ENCODE measurements at places on chromosomes 3 and 15.

DNA sequence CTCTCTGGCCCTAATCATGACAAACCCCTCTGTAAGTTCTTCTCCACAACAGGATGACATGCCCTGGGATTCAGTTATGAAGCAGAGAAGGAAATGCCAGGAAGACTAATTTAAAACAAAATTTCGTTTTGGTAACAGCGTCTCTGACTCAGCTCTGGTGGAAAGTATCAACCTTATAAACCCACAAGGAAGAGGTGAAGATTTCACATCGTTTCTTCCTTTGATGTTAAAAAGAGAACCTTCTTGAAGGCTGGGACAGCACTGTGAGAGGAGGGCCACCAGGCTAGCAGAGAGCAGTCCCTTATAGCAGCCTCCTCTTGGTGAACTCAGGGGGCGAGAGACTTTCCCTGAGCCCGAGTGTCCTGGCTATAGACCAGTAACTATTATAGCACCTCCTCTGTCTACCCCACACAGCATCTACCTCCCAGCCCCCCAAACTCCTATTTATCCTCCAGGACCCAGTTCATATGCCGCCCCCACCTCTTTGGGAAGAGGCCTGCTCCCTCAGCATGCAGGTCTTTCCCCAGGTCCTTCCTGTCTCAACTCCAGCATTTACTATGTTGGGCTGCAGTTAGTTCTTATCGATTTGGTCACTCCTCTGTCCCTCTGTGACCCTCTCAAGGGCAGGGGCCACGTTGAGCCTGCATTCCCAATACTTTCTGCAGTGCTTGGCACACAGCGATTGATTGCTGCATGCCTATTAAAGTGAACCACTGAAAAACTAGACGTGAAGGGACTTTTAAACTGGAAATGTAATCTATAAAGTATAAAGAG, 321.5 kb upstream of the ICE2 start:
- DNase-seq = no peak

DNA sequence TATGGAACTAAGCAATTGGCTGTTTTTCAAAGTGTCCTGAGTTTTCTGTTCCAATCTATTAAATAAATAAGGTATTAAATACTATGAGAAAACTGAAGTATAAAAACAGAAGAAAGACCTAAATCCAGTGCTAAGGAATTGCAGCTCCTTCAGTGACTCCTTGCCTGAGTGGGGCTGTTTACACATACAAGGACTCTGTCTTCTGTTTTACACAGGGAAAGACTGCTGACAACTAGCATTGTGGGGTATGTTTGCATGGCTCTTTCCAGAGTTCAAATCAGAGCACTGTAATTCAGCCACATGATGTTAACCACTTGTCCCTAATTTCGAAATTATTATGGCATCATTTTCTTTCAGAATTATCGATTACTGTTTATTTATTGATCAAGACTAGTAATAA, 31.3 kb upstream of the MEIS2 start:
- DNase-seq = no peak

DNA sequence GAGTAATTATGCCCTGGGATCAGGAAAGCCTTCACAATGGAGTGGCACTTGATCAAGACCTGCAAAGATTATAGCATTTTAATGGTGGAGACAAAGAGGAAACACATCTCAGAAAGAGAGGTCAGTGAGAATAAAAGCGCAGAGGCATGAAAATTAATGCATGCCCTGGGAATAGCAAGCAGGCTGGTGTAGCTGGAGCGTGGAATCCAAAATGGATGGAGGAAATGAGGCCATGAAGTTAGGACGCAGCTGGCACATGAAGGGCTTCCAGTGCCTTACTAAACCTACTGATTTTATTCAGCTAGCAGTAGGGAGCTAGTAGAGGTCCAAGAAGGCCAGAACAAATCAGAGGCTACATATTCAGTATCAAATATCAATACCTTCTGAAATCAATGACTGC, 38.1 kb downstream of the TMEM212 start:
- DNase-seq = no peak

DNA sequence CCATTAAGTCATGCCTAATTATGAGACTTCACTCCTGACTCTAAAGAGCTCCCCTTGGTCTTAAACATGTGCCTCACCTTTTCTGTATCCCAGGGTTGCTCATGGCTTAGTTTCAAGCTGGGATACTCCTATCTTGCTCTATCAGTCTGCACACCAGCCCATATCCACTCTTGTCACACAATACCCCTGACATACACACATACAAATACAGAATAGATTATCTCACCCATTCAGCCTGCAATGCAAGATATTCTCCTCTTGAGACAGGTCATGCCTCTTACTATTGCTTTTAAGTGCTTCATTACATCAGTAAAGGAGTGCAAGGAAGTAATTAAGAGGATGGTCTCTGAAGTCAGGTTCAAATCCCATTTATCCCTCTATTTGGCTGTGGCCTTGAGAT, 587.3 kb downstream of the IGSF11 start:
- no peak for DNase-seq

DNA sequence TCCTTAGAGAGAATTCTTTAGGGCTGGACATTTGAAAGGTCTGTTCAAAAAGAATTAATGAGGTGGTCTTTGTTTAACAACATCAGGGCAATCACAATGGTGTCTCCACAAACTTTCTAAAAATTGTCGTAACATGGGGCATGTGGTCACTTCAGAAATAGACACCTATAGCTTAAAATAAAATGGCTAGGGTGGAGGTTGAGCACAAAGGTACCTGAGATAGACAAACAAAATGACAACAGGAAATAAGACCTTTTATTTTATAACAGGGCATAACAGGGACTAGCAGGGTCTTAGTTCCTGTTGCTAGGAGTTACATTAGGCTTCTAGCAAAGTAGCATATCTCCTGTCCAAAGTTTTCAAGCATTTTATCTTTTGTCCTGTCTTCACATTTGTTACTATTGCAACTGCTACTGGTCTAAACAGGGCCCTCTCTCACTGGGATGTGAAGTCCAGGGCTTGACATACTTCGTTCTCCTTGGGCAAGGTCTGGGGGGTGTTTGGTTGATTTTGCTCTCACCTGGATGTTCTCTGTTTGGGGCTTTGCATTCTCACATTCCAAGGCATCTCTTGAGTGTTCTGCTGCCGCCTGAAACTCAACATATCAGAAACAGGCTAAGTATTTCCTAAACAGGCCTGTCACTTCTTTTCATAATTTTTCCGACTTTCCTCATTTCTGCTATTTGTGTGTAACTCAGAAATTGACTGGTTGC, 3.0 kb downstream of the GCSAM start:
- DNase-seq = no peak

DNA sequence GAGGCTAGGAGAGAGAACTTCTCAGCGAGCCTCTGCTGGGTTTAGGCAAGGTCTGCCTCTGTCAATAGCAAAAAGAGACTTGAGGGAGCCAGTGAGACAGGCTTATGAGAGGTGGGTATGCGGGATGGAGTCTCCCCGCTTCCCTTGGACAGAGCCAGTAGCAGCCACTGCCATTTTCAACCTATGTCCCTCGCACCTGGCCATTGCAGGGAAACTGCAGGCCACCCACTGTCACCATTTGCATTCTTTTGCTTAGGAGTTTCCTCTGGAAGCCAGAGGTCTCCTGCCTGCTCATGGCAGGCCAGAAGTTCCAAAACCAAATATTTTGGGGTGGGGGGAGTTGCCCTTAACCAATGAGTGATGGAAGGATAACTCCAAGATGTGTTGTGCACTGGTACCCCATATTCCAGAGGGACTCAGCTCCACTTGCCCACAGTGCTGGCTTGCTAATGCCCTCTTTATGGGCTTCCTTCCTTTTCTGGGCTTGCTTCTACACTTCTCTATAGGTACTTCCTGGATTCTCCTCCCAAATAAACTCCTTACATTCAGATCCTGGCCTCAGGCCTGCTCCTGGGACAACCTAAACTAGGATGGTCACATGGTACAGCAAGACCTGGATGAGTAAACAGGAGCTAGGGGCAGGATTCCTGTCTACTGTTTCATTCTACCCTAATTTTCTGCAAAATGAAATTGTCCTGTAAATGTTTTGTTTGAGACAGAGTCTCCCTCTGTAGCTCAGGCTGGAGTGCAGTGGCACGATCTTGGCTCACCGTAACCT, 108.9 kb upstream of the PROK2 start:
- no peak for DNase-seq

- no peak for DNase-seq
Measured at GRCh38 chr15:47188758-47189507, 528.4 kb upstream of the SEMA6D start.

DNA sequence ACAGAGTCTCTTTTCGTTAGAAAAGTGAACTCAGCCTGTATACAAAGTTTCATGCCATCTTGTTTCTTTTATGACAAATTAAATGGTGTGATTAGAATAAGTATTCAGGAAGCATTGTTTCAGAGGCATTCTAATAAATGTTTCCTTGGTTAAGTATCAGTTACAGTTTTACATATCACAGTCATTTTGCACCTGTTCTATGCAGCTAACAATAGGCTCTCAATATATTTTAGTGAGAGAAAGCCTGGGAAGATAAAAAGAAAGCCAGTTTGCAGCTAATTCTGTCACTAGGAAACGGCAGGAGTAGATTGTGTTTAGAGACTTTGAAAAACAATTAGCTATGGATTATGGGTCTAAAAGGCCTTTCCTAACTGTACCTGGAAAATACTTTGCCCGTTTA, 252.8 kb downstream of the ZIC1 start:
- no peak for DNase-seq

GRCh38 chr3:72288955-72289691, 504.2 kb upstream of the PROK2 start:
- no peak for DNase-seq

DNA sequence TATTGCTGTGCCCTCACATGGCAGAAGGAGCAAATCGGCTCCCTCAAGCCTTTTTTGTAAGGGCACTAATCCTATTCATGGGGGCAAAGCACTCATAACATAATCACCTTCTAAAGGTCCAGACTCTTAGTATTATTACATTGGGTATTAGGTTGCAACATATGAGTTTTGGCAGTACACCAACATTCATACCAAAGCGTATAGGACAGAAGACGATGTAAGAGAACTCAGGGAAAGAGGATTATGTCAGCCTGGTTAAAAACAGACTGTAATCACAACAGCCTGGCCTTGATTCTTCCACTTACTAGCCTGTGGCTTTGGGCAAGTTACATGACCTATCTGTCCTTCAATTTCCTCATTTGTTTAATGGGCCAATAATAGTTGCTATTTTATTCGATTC, 828.5 kb upstream of the NECTIN3 start:
- no peak for DNase-seq

DNA sequence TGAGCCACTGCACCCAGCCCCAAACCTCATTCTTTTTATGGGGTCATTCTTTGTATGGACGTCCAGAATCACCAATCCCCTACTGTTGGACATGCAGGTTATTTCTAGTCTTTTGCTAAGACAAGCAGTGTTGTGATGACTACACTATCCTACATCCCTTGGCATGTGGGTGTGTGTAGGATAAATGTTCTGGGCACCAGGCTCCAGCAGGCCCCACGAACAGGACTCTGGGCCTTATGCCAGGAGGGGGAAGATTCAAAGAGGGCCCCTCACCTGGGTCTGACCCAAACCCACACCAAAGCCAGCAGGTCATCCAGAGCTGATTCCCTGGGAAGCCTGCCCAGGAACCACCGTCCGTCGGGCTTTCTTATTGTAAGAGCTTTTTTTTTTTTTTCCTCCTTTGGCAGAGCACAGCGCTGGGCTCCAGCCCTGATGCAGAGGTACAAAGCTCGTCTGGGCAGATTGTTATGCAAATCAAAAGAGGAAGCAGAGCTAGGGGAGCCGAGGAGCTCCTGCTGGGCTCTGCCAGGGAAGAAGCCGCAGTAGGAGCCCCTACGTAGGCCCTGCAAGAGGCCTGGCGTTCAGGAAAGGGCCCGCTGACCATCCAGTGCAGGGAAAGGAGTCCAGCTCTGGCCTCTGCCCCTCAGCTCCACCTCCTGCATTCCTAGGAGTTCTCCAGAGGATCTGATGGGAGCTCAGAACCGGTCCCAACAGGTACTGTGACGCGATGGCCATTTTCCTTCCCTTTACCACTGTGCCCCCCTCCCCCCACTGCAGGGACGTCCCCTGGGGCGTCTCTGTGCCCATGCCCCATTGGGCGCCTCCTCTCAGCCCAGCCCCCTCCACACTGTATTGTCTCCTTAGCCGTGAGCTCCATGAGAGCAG, 29.0 kb upstream of the FURIN start:
- DNase-seq = no peak

- no peak for DNase-seq
Measured at GRCh38 chr3:125386811-125387210, 11.7 kb upstream of the ZNF148 start.

- DNase-seq = no peak
Measured at GRCh38 chr15:85492406-85492805, 112.0 kb downstream of the AKAP13 start.

- no peak for DNase-seq
Measured at GRCh38 chr3:4722103-4722502, 229.0 kb downstream of the ITPR1 start.

GRCh38 chr3:62467966-62468722, 94.8 kb upstream of the FEZF2 start:
- DNase-seq = no peak

DNA sequence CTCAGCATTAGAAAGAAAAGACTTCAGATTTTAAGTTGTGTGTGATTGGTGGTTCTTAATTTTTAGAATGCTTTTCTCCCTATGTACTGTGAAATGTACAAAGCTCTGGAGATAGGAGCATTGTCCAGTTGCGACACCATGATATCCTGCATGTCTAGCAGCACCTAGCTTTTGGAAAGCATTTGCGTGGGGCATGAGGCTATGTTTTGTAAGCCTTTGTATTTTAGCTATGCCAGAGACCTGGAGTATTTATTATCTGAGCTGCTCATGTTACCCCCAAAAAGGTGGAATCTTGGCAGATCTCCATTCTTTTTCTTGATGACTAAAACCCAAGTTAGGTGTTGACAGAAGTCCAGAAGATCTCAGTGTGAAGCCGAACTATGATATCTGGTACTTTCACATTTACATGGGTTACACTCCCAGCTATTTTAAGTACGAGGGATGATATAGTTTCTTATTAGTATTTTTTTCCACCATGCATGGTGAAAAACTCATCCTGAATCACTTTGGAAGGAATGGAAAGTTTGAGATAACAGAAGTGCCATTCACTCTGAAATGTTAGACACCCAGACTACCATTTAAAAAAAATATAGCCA, 126.7 kb upstream of the SAMMSON start:
- no peak for DNase-seq

DNA sequence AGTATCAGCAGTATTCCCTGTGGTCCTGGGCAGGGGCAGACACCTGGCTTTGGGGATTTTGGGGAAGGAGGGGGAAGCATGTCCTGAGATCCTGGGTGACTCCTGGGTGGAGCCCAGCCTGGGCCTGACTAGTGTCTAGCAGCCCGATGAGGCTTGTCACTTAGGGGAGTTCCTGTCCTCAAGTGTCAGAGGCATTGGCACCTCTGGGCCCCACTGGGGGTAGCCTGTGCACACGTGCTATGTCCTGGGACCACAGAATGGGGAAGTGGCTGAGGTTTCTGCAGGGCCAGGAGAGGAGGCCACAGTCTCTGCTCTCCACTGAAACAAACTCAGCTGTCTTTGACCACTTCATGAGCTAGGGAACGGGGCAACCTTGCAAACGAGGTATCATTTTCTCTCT, 31.5 kb upstream of the ADCY5 start:
- no peak for DNase-seq

- DNase-seq = no peak
Measured at GRCh38 chr15:80308002-80308401, 56.0 kb upstream of the CTXND1 start.

Data from stimulated activated CD4-positive, alpha-beta T cell treated with anti-CD3 and anti-CD28 coated beads, Interleukin-1b, Interleukin-23, amount 100 ng/mL, for 4 hours (primary cell).